ENCODE measurements at places on chromosomes 5 and 9. TPM values are rescaled to one million over a fixed set of nuclear protein-coding genes. Genes with fewer than 3 reads are reported as not detected.
A peak's percentile ranks its signal among the peaks of the same experiment; 100 is the strongest.

MYMK gene
- total RNA-seq = not detected

GRCh38 chr5:37370550-37370863 is 399 bp downstream of the NUP155 start:
- H3K4me3 ChIP-seq = peak overlapping the region; percentile 100
- H3K4me1 ChIP-seq = no peaks in the 10 kb centered on the region
- no peak for DNase-seq
- H3K36me3 ChIP-seq = no peaks in the 10 kb centered on the region

- H3K27me3 ChIP-seq = no peaks in the 10 kb centered on the region
- H3K27ac ChIP-seq = peak overlapping the region; percentile 79
- peaks cover 5% of the 10 kb centered on the region for H3K4me1 ChIP-seq
- DNase-seq = peak; percentile 76
- H3K36me3 ChIP-seq = no peaks in the 10 kb centered on the region
These were observed 228.5 kb downstream of the ENC1 start for GRCh38 chr5:74412066-74412465.

- peaks cover 23% of the 10 kb centered on the region for H3K4me1 ChIP-seq
- H3K4me3 ChIP-seq = no peak overlapping the region
- no peak overlapping the region for H3K27ac ChIP-seq
- H3K36me3 ChIP-seq = peaks cover 8% of the 10 kb centered on the region
- peak; percentile 93 for DNase-seq
These were observed 4.5 kb downstream of the RNF208 start for GRCh38 chr9:137217276-137218211.

DNA sequence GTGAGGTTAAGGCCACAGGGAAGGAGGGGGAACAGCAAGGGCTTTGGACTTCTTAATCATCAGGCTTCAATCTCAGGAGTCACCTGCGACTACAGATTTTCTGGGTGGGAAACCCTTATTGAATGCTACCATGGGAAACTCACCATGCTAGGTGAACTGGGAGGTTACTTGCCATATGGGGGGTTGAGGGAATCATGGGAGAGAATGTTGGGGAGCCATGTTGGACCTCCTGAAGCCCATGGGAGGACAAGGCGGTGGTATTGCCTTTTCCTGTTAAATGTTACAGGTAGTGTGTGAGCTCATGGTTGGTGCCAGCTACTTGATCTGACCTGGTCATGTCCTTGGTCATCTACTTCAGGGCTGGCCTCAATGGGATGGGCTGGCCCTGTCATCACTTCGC is 31.4 kb downstream of the NEUROG1 start:
- peaks cover 96% of the 10 kb centered on the region for H3K27me3 ChIP-seq
- no peak overlapping the region for H3K4me3 ChIP-seq
- no peak overlapping the region for H3K27ac ChIP-seq
- no peaks in the 10 kb centered on the region for H3K36me3 ChIP-seq

Data from endodermal cell (in vitro differentiated cells).